Airway epithelial cell (primary cell): ENCODE measurements at places on chromosomes 4 and X. TPM values are rescaled to one million over a fixed set of nuclear protein-coding genes. Genes with fewer than 3 reads are reported as not detected.

The POU3F4 gene
- total RNA-seq: not detected in 2 replicates

The GAB3 gene
- not detected in 2 replicates for total RNA-seq

The HMGN5 gene
- 0.33 and 1.7 TPM in 2 replicates for total RNA-seq

The CABS1 gene
- total RNA-seq: not detected in 2 replicates

The CENPVL1 gene
- not detected in 2 replicates for total RNA-seq

The L1CAM gene
- total RNA-seq: 1.3 and 1.6 TPM in 2 replicates

The BMX gene
- 0.07 TPM in 1 of 2 replicates, not detected in the other for total RNA-seq

The BMPR1B gene
- 3.5 and 5.2 TPM in 2 replicates for total RNA-seq

The SHROOM2 gene
- total RNA-seq: 7.9 and 13.0 TPM in 2 replicates

The ASB9 gene
- total RNA-seq: 1.3 and 2.6 TPM in 2 replicates

The HTRA3 gene
- total RNA-seq: 0.71 and 0.84 TPM in 2 replicates

The HOPX gene
- 78.5 and 115 TPM in 2 replicates for total RNA-seq

The MGARP gene
- total RNA-seq: 0.37 and 0.49 TPM in 2 replicates

The ZFYVE28 gene
- total RNA-seq: 0.19 and 1.3 TPM in 2 replicates

The MMRN1 gene
- total RNA-seq: not detected in 2 replicates

The CXorf38 gene
- 12.3 and 15.3 TPM in 2 replicates for total RNA-seq

The SAT1 gene
- total RNA-seq: 819 and 1,194 TPM in 2 replicates
